Renal pelvis (tissue), 12 donors: ENCODE measurements at places on chromosomes 4 and X.

DNA sequence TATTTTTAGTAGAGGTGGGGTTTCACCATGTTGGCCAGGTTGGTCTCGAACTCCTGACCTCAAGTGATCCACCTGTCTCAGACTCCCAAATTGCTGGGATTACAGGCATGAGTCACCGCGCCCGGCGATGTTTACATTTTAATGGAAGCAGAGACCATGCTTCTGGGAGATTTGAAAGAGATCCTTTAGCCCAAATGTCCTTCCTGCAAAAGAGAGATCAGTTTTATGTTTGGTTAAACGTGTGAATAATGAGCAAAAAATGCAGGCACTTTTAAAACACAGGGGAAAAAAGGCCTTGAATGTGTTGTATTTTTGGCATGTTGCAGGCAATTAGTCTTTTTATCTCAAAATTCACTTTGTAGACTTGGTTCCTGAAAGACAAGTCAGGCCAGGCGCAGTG, 95.8 kb upstream of the ELOVL6 start:
- no peak for DNase-seq

GRCh38 chr4:174119830-174120229, 163.6 kb downstream of the FBXO8 start:
- peak; percentile 14 for DNase-seq

- DNase-seq, result no peak
Observed at GRCh38 chr4:145484225-145484846, 2.7 kb downstream of the SMAD1 start.

- DNase-seq, result no peak
Observed at GRCh38 chrX:127884921-127885320, 167.3 kb downstream of the ACTRT1 start.
